ENCODE measurements at places on chromosomes 2 and 18.

DNA sequence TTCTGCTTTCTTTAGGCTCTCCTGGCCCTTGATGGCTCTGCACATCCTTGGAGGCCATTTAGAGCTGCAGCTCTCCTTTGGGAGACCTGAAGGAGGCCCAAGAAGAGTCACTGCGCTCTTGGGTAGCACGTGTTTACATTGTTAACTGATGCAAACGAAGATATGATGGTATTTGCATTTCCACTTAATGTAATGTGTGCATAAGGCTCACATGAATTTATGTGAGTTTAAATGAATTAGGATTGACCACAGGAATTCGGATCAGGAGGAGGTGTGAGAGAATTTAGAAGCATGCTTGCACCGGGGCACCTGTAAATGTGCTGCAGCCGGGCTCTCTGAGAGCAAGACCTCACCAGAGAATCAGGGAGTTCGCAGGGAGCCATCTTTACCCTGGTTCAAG is 7.5 kb downstream of the SH3RF3 start:
- no peak for DNase-seq

DNA sequence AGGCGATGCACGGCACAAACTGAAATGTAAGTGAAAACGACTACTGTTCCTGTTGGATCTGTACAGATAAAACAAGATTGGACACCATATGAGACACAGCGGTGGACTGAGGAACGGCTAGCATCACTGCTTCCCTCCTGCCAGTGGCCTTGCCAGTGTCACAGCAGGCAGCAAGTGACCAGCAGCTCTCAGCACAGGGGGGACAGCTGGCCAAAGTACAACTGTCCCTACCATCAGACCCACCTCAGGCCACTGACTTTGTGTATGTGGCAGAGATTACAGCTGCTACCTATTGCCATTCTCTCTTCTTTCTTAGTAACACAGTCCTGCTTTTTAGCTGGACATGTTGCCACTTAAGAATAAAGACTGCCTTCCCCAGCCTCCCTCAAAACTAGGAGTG is 80.0 kb upstream of the SLC66A3 start:
- DNase-seq = no peak

GRCh38 chr2:29910465-29910864 is 10.9 kb downstream of the ALK start:
- DNase-seq = no peak

GRCh38 chr2:118091631-118092030 is 3.4 kb downstream of the INSIG2 start:
- DNase-seq = no peak

- no peak for DNase-seq
Measured at GRCh38 chr2:41723526-41723925, 324.3 kb upstream of the PKDCC start.

GRCh38 chr2:16262526-16263178 is 322.3 kb downstream of the MYCN start:
- DNase-seq = no peak

GRCh38 chr2:142100970-142101369 is 29.8 kb downstream of the LRP1B start:
- no peak for DNase-seq

DNA sequence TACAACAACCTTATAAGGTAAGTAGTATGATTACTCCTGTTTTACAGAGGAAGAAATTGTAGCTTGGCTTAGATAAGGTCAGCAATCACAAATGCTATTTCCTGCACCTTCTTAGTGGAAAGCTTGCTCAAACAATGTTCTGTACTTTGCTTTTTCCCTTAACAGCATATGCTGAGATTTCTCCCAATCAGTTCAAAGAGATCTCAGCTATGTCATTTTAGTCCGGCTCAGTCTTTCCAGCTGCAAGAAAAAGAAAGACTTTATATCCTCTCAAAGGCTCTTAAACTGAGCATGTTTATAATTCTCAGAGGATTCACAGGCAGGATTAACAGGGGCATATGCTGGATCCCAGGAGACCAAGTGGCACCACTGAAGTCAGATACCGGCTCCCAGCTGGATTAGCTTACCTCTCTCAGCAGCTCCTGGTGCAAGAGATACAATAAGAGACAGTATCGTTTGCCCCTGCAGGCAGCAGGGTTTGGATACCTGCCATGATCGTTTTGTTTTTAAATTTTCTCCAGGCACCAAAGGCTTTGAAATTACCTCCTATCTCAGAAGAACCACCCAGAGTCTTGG is 29.5 kb downstream of the KIAA2012 start:
- DNase-seq = no peak

DNA sequence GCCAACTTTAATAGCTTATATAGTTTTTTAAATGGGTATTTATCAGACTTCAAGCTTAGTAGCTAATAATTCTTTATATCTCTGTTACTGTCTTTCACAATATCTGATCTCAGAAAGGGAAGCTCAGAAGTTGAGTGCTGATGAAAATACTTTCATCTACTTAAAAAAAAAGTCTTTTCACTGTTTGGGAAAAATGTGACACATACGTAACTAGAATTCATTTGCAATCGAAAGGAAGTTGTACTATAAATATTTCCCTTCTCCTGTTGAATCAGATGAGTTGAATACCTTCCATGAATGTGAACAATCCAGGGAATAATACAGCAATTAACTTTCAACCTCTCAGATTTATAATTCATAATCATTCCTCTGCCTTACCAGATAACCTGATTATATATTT is 811 bp upstream of the SCG2 start:
- DNase-seq = no peak

- DNase-seq = no peak
Measured at GRCh38 chr2:25090801-25091200, 48.9 kb downstream of the EFR3B start.

- DNase-seq = no peak
Measured at GRCh38 chr18:9911226-9911625, 2.6 kb upstream of the VAPA start.

DNA sequence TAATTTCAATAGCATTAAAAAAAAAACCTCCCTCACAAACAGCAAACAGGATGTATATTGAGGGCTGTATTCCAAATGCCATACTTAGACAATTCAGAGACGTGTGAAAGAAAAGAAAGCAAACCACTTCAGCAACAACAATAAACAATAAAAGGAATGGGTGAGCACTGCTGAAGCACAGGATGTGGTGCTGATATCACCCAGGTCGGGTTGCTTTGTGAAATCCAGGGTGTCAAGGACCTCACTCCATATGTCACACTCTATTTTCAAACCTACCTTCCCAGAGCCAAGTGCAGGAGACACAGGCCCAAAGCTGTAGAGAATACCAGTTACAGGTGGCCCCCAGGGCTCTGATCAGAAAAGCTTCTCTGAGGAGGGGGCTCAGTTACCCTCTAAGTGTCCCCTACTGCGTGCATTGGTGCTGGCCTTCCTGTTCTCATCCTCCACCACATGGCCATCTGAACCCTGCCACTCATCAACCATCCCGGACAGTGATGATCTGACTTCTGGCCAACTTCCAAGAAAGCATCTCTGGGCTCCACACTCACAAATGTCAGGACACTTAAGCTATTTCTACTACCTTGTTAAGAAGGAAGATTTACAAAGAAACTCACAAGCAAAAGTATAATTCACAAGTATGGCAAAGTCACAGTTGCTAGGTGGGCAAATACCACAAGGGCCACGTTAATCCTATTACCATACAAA is 363.0 kb downstream of the SS18 start:
- DNase-seq = no peak

- DNase-seq = no peak
Measured at GRCh38 chr2:233839447-233839820, 14.9 kb downstream of the HJURP start.

DNA sequence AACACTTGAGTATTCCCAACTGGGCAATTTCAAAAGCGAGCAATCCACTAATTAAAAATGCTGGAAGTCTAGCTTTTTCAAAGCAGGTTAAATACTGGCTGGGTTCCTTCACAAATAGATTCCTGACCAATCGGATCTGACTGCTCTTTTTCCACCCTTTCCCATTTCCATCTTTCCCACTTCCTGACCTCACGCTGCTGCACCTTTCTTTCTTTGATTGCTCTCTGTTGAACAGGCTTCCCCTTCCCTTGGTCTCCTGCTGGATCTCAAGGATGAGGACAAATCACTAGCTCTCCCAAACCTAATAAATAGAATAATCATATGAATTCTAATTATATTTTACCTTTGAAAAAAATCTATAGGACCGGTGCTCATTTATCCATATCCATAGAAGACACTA is 121.2 kb downstream of the TCF4 start:
- no peak for DNase-seq

GRCh38 chr2:230644356-230644935 is 68.2 kb upstream of the CAB39 start:
- DNase-seq = no peak

GRCh38 chr2:32402091-32402490 is 45.3 kb downstream of the BIRC6 start:
- no peak for DNase-seq

DNA sequence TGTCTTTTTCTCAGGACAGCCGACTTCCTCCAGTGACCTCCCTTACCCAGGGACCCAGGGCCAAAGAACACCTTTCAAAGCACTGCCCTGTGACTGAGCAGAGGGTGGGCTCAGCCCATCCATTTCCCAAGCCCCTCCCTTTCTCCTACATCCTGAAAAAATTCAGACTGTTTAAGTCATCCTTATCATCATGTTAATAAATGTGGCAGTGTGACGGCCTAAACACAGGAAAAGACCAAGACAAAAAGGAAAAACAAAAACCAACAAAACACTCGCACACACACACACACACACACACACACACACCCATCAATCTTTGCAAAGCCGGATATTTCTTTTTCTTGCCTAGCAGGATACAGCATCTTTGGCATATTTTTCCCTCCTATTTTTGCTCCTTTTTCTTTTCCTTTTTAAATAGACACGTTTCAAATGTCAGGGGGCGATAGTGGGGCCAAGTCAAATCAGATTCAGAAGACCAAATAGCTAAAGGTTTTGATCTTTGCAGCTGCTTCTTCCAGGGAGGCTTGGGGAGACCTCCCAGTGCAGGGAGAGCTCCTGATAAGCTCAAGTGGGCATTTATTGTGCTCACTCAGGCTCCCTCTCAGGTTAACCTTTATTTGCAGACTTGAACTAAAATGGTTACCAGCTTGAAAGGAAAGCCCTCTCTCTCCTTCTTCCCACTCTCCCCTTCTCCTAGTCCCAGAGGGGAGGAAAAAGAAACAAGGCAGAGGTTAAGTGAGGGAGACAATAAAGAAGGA is 39.5 kb upstream of the NRP2 start:
- no peak for DNase-seq

DNA sequence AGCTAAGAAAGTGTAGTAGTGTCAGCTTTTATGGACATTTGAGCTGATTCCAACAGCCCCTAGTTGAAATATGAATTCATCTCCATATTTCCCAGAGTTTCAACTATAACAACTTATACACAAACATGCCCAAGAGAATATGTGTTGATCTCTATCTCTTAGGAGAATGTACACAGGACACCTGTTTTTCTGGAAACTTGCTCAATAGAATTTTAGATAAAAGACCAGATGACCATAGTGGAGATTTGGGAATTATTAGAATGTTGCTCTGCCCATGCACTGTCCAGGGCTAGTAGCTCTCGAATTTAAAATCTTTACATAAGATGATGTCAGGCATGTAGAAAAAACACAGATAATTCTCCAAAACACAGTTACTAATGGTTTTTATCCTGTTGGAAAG is 162.3 kb upstream of the VRK2 start:
- DNase-seq = no peak

DNA sequence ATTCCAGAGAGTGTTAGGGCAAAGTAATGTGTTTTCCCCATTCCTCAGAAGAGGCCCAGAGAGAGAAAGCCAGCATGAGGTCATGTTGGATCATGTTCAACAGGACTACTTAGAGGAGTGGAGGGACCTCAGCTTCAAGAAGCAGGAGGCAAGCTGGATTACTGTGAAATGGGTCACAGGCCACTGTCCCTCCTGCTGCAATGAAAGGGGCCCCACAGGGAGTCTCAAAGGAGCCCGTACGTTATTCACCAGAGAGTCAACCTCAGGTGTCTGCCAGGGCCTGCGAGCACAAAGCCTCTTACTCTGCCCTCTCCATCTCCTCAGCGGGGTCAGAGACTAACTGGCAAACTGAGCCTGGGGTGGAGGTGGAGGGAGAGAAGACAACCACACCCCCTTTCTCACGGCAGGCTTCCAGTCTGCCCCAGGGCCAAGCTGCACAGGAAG is 27.2 kb upstream of the ACYP2 start:
- no peak for DNase-seq

GRCh38 chr2:84882775-84883550 is 2.1 kb upstream of the TRABD2A start:
- DNase-seq = no peak

GRCh38 chr2:29390136-29390535 is 274.9 kb downstream of the CLIP4 start:
- no peak for DNase-seq

DNA sequence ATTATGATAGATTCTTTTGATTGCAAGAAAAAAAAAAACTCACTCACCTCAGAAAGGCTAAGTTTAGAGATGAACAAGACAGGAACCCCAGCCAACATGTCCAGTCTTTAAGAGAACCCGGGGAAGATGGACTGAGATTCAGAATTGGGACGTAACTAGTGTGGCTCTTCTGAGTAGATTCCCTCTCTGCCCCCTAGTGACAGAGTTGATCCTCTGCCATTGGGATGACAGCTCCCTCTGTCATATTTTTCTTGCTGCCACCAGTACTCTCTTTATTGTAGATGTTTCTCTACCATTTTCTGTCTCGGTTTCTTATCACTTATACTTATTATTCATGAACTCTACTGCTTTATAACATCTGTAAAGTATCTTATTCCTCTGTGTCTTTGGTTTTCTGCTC is 77.7 kb downstream of the GULP1 start:
- DNase-seq = peak; percentile 23

- DNase-seq = no peak
Measured at GRCh38 chr2:48984922-48985321, 169.4 kb downstream of the FSHR start.

GRCh38 chr2:96110621-96111256 is 5.6 kb downstream of the ADRA2B start:
- no peak for DNase-seq

GRCh38 chr2:2166881-2167280 is 164.2 kb downstream of the MYT1L start:
- DNase-seq = no peak

DNA sequence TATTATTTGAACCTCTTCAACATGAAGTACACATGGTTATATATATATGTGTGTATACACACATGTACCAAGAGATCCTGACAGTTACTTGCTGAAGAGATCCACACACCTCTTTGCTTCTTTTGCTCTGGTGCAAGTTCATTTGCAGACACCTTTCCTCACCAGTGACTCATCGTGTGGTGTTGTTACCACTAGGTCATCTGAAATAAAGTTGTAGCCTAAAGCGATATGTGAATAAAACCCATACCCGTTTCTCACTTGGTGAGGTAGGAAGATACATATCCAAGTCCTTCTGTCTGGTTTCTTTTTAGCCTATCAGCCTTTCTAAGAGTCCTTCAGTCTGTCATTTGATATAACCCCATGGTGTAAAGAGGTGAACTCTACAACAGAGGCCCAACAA is 379.4 kb upstream of the RAB12 start:
- no peak for DNase-seq

GRCh38 chr2:29706171-29706720 is 215.1 kb downstream of the ALK start:
- no peak for DNase-seq

GRCh38 chr2:51613-52012 is 5.3 kb upstream of the FAM110C start:
- no peak for DNase-seq

Measured in transverse colon (tissue), 4 donors.